ENCODE measurements at places on chromosomes 4 and X.

DNA sequence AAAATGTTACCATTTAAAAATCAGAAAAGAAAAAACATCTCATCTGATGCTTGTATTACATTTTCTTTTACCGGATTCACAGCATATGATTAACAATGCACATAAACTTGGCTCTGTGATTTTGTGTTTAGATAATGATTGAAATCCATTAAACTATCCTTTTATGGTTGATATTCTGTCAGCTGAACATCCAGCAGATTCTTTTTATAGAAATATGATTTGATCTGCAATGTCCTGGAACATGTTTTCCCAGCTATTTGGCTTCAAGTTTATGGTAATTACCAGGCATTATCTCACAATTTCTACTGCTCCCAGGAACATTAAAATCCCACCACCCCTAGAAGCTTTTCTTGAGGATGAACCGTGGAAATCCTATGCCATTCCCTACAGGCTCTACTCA is 205.7 kb upstream of the TET2 start:
- DNase-seq, result no peak

DNA sequence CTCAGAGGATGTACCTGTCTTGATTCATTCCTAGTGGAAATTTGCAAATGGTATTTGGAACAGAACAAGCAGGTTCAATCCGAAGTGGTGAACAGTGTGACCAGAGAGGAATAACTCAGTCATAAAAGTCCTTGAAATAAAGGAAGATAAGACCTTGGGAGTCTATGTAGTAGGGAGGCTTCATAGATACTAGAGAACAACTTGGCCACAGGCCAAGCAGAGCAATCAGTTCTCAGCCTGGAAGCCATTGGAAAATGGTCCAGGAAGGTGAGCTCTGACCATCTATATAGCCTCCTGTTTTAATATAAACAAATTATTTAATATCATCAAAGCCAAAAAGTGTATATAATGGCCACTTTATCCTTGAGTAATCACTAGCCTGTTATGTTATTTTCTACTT is 11.3 kb downstream of the TXK start:
- no peak for DNase-seq

- no peak for DNase-seq
These were observed 228.1 kb upstream of the PRPS2 start for GRCh38 chrX:12563121-12563520.

DNA sequence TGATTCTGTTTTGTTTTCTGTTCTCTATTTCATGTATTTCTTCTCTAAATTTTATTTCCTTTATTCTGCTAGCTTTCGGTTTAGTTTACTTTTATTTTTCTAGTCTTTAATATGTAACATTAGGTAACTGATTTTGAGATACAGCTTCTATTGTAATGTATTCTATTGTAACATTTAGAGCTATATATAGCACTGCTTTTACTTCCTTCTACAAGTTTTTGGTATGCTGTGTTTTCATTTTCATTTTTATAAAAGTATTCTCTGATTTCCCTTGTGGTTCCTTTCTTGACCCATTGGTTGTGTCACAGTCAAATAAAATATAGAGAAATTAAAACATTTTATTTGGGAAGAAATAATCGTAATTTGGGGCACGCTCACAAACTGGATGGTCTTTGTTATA is 13.9 kb upstream of the CT47A1 start:
- DNase-seq, result no peak

DNA sequence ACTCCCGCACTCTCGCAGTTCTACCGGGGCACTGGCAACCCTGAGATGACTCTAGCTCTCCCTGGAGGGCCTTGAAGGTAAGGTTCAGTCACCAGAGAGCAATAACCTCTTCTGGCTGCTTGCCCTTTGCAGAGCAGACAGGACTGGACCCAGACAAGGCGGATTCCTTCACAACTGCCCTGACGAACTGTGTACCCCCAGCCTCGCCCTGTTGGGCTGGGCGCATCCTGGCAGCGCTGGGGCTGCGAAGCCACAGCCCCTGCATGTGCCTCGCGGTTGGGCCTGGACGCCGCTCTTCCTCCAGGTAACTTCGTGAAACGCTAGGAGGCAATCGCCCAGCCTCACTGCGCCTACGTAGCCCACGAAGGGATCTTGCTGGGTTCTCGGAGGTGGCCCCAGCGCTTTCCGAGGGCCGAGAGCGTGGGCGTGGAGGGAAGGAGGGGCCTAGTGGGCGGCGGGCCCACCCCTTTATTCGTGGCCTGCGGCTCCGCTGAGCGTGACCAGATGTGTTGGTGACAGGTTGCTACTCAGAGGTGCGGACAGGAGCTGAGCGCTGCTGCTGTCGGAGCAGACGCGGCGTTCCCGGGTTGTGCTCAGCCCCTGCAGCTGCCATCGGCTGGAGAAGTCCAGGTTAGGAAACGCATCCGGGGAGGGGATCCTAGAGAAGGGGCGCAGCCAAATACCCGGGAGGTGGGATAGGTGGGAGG is 1.9 kb upstream of the MAMLD1 start:
- DNase-seq, result no peak

- DNase-seq, result no peak
These were observed 80.8 kb downstream of the ANKRD50 start for GRCh38 chr4:124631760-124632159.

- no peak for DNase-seq
These were observed at the start of gene TACR3 for GRCh38 chr4:103719830-103720207. Gene TACR3 (minus strand): TSS chr4:103719985. CDS start chr4:103719675, 310 bp downstream.

GRCh38 chr4:128346054-128346716 is 58.6 kb upstream of the PGRMC2 start:
- no peak for DNase-seq

GRCh38 chr4:40951026-40951425 is 201.3 kb downstream of the NSUN7 start:
- no peak for DNase-seq

- DNase-seq, result no peak
These were observed 111.7 kb downstream of the PABPC4L start for GRCh38 chr4:134089885-134090284.

DNA sequence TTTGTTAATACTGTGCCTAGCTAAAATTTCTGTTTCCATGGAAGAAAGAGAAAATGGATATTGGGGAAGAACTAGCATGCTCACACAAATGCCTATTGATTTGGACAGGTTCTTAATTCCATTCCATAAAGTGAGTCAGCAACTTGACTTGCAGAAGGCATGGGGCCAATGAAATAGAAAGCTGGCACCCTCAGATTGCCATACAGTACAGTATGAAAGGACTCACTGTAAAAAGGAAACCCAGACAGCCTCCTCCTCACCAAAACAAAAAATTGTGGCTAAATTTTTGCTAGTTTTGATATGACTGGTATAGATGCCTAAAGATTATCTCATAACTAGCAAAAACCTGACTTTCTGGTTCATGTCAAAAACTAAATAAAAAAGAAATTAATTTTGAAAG is 11.2 kb upstream of the TAB3 start:
- no peak for DNase-seq

GRCh38 chrX:140274811-140275525 is 229.9 kb downstream of the SOX3 start:
- no peak for DNase-seq

DNA sequence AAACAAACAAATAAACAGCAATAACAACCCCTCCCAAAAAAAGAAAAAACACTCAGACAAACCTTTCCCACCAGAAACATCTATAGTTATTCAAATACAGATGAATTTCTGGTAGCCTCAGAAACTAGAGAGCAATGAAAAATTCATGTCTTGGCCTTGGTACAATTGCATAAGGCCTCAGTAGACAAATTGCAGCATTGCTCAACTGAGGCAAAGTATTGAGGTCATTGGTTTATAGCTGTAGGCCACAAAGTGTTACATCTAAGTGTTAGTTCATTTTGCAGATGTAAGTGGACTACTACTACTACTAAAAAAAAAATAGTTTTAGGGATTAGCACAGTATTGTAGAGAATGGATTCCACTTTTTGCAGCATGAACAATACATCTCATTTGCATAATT is 2268.3 kb downstream of the ARAP2 start:
- no peak for DNase-seq

DNA sequence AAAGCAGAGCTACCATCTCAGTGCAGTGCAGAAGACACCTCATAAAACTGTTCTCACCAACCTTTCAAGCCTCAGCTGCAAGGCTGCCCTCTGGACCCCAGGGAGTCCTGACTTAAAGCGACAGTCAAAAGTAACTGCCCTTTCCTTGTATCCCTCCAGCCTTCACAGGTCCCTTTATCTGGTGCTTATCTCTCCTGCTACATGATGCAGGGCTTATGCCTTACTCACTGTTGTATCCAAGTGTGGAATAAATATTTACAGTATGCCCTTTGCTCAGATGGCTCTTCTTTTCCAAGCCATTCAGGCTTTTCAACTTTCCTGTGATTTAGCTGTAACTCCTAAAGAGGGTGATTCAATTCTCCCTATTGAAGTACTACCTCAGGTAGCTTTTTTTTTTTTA is 92.6 kb downstream of the KDR start:
- no peak for DNase-seq

DNA sequence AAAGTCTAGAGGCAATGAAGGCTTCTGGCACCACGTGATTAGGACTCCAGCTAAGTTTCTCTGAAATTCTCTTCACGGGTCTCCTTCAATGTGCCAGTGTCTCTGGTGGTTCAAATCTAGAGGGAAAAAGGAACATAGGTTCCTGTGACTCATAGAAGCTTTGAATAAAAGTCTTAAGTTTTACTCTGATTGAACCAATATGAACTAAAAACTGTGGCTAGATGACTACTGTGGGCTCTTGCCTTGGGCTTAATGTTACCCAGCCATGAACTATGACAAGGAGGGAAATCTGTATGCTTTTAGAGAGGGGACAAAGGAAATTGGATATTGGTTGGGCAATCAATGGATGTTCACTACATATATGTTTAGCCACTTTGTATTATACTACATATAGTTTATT is 49.9 kb upstream of the TEX13D start:
- no peak for DNase-seq

- no peak for DNase-seq
These were observed 314.1 kb upstream of the PPARGC1A start for GRCh38 chr4:24203926-24204325.

- DNase-seq, result no peak
These were observed 32.0 kb upstream of the FGF16 start for GRCh38 chrX:77415161-77415560.

- no peak for DNase-seq
These were observed 50.2 kb downstream of the LEF1 start for GRCh38 chr4:108118505-108118904.

DNA sequence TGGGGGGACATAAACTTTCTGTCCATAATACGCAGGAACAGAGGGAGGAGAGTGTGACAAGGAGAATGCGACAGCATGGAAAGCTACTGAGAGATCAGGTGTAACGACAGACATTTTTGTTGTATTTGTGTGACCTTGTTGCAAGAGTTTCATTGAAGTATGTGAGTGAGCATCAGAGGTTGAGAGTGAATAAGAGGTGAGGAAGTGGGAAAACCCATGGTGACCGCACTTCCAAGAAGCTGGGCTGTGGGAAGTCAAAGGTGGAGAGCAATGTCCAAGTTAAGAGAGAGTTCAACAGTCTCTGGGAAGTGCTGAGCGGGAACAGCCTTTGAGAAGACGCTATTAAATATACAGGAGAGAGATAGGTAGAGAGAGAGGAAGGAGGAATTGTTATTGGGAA is 76.4 kb upstream of the PGRMC2 start:
- no peak for DNase-seq

DNA sequence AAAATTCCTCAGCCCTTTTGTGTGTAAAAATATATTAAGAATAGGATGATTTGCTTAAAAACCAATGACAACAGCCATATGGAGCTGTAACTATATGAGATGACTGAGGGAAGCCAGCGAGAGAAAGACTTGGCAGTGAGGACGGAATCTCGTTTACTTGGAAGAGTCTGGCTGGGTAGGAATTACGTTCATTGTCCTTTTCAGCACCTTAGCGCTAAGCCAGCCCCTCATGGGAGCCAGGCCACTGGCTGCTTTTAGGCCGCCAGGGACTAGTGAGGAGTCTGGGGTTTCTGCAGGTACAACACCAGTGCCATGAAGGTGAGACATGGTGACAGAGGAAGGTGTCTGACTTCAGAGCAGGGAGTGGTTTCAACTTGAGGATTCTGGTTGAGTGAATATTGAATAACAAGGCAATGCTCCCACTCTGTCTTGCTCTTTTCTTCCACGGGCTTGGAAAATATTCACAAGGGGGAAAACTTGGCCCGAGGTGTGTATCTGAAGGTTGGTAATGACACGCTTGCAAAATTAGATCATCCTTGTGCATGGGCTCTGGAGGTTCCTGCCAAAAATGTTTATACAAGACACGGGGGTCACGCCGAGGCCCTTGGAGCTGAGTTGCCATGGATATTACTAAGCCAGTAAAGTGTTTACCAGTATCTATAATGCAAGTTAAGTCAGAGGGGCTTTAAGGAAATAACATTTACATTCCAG is 17.4 kb downstream of the KLF3 start:
- no peak for DNase-seq

DNA sequence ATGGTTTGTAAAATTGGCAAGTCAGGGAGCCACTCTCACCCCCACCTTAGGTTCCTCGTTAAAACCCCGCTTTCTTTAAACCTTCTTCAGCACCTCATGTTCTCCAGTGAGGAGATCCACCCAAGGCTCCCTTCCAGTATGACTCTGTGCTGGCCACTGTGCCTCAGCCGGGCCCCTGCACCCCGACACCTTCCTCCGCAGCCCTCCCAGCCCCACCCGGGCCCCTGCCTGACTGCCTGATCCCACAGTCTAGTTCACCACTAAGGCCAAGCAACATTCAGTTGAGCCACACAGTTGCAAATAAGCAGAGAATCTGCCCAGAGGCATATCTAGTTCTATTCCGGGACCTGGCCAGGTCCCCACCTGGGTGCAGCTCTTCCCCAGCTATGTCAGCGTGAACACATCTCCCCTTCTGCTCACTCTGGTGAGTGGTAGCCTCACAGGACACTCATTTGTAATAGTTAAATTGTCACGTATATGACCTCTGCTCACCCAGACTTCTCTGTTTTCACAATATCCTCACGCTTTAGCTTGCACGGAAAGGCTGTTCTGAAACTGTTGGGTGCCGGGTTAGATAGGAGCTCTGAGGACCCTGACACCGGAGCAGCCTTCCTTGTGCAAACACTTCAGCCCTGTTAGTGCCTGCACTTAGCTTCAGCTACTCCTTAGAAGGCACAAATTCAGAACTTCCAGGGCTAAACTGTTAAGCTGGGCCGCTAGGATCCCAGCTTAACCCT is 146.8 kb downstream of the DCTD start:
- DNase-seq, result no peak

DNA sequence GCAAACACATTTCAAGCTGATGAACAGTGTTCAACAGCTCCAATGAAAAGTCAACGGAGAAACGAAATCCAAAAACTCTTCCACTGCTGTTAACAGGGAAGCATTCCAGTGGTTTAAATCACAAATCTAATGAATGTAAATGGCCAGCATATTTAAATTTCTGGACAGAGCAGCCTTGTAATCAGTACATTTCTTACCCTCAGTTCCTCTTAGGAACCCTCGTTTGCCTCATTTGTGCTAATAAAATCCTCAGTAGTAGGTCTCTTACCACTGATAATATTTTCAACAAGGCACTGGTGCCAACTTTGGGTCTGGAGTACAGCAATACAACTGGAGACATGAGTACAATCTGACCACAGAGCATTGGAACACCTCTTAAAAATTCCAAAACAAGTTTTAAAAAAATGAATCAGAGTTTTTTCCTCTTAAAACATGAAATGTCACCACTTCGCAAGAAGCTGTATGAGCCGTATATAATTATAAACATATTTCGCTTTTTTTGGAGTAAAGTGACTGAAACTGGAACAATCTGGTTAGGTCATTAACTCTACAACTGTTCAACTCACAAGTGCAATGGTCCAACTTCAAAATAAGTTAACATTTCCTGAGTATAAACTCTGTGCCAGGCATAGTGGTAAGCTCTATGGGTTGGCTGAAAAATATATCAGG is 211.2 kb downstream of the CPEB2 start:
- DNase-seq, result no peak

Data from KG1 (cell line).